ENCODE measurements at places on chromosomes 2 and 18.

DNA sequence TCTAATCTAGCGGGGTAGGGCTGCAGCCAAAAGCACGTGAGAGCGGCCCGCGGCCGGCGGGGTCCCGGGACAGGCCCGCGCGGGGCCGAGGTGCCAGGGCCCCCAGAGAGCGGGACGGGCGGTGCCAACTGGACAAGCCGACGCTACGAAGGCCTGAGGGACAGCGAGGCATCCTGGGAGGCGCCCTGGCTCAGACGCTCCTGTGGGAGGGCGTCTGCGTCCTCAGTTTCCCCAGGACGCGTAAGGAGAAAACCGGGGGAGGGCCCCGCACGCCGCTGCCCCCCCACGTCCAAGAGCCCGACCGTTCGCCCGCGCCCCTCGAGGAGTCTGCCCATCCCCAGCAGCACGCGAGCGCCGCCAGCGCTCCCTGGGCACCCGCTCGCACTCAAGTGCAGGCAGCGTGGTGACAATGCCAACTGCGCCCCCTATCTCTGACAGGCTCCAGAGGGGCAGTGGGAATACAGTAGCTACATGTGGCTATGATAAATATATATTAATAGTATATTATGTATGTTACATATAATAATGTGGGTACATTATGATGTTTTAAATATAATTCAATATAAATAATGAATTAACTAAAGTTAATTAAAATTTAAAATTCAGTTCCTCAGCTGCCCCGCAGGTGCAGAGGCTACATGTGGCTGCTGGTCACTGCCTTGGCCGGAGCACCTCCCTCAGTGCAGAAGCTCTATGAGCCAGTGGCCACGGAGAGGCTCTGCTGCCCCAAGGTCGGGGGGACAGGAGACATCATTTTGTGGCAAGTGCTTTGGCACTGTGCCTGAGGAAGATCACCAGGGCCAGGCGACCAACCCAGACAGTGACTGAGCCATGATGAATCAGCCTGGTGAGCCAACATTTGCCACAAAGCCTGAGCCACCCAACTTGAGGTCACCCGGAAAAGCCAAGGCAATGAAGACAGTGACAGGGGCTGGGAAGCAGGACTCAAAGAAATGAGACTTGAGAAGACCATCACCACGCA lies 5.5 kb upstream of the SFT2D3 start:
- peak; percentile 61 for DNase-seq

DNA sequence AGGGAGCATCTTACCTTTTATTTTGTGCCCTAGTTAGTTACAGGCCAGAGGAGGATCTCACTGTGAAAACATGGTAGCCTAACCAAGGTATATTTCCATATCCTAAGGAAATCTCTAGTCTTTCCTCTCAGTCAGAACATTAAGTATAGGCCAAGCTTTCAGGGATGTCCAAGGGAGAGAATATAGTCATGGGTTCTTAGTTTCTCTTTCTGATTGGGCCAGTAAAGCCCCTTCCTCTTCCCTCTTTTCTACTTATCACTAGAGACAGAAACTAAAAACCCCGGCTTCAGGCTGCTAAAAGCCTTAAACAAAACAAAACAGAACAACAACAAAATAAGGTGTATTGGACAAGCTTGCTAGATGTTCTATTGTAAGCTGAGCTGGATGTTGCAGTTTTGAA lies 44.3 kb upstream of the TNFRSF11A start:
- peak; percentile 4 for DNase-seq

GRCh38 chr2:128765811-128766210 lies 447.1 kb upstream of the HS6ST1 start:
- no peak for DNase-seq

DNA sequence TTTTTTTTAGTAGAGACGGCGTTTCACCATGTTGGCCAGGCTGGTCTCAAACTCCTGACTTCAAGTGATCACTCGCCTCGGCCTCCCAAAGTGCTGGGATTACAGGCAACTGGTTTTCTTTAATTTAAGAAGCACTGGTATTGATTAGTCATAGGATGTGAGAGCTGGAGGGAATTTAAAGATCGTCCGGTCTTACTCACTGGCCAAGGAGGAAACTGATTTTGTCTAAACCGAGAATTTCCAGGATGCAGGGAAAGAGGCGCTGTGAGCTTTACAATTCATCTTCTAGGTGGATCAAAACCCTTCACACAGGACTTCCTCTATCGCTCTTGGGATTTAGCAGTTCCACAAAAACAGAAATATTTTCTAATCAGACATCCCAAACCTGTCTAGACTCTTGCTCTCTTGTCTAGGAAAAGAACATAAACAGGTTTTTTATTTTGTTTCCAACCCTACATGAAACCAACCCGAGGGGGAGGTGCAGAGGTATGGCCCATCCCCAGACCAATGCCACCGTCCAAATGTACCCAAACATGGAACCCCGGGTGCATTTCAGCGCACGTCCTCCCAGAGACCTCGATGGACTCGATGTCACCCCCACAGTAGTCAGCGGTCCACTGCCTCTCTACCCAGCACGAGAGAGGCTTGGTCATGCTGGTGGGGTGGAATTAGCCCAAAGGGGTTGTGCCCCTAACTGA lies 12.5 kb upstream of the TUBB6 start:
- no peak for DNase-seq
